ENCODE measurements at places on chromosomes 11 and 22.

- DNase-seq, result no peak
Observed at GRCh38 chr11:48154151-48154550, 62.5 kb upstream of the OR4B1 start.

DNA sequence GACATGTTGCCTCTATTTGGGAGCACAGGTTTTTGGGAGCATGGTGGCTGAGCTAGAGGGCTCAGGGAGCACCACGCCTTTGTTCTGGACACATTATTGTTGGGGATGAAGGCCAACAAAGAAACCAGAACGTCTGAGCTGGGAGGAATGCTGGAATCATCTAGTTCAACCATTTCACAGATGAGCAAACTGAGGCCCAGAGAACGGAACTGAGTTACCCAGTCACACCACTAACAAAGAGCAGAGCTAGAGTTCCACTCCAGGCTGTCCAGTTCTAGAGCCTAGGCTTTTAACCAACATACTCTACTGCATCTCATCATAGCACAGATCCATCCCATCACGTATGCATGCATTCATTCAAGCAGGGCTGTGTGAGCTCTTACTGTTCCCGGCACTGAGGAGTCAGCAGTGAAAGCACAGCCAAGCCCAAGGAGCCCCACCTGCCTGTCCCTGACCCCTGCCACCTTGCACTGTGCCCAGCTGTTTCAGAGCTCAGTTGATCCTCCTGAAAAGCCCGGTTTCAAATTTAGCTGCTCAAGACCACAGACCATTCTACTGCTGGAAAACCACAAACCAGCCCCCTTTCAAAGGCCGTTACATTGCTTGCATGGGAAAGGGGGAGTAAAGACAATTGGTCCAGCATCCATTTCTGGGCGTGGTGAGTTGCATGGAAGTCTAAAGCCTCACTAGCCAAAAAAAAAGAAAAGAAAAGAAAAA lies 16.9 kb upstream of the TCF20 start:
- no peak for DNase-seq

DNA sequence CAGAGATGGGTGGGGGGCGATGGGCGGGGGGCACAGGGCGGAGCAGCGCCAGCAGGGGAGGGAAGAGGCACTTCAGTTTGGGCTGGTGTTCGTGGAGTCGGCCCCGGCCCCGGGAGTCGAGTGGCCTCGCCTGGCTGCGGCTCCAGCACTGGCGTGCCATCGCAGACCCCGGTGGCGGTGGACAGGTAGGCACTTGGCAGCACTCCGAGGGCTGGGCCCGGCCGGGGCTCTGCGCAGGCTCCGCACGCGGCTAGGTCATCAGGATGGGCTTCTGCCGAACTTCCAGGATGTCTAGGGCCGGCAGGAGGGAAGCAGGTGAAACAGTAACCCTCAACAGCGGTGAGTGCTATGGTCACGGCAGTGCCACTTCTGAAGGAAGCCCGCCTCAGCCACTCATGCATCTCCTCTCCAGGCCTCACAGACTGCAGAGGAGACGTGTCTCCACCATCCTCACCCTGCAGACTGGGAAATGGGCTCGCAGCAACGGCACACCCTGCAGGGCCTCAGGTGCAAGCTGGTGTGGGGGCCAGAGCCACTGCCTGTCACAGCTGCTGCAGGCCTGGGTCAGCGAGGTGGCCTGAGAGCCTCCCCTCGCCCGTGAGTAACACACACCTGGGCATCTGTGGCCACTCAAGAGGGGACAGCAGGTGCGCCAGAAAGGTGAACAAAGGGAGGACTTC lies 33.3 kb downstream of the NUP50 start:
- DNase-seq, result no peak

DNA sequence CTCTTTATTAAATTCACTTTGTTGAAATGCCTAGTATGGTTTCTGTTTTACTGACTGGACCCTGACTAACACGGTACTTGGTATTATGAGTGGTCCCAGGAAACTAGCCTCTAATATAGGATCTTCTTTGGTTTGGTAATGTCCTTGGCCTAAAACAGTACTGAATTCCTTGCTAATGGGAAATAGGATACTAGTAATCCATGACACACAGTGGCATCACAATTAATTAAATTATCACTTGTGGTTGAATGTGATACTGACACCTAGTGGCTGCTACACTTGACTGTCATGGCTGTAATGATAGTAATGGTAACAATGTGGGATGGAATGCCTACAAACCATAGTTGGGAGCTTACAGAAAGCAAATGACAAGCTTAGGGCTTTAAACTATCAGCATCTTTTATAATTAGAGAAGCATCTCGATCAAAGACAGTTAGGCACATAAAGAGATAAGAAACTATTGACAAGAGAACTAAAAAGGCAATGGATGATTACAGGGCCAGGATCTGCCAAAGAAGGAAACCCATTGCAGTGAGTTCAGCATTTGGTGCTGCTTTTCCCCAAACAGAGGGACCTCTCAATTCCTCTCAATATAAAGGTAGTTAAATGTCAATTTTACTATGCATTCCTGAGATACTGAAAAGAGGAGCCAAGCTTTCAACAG lies 8.6 kb downstream of the DNHD1 start:
- no peak for DNase-seq

DNA sequence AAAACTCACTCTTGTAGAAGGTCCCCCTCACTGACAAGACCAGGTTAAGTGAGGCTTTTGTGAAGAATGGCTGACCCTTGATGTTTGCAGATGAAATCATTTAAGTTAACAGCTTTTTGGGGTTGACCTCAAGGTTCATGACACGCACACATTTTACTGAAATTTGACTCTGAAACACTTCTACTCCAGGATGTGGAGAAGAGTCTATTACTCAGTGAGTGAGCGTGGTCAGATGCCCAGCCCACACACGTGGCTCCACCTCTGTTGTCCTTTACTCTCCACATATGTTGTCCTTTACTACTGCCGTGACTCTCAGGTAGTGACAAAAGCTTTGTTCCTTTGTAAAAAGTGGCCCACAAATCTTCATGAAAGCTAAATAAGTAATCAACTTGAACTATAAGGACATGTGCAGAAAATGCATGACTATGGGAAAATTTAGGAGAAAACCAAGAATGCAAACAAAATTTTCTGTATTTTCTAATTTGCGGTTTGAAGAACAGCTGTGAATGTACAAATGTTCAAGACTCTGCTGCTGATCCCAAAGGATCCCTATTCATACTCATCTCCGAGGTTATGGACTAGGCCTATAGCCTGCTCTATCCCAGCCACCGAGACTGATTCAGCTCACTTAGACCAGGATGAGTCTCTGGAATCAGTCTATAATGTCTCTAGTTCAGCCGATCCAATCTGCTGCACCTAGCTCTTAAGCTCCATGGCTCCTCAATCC lies 22.4 kb downstream of the XRRA1 start:
- no peak for DNase-seq

- DNase-seq, result no peak
Observed at GRCh38 chr11:9566561-9567063, 6.9 kb upstream of the WEE1 start.

DNA sequence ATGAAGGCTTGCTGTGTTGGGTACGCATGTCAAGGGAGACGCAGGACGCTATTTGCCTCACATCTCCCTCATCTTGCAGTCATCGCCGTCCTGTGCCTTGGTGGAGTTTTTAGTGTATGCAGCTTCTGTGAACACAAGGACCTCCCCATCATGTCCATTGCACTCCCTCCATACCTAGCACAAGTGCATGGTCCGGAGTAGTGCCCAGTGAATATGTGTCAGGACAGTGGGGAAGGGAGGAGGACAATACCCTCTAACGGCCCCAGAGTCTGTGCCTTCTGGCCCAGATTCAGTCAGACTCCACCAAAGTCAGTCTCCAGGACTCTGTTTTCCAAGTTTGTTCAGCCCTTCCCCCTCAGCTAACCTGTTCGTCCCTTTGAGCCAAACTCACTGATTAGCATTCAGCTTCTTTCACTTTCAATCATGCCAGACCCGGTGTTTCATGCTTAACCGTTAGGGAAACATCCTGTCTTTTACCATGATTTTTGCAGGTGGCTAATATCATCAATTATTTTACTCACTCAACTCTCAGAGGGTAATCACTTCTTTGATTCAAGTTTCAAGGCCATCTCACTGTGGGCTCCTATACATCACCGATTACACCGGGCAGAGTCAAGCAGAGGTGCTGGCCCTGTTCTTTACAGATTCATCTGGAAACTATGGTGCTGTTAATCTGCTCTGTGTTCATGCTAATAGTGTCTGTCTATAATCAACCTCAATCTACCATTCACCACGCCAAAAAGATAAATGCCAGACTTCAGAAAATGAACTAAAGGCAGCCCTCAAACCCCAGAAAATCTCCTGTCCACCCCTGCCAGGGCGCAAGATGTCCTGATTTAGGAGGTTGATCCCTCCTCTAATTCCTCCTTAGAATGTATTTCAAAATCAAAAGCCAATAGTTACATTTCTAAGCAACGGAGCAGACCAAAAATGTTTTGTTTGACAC lies 156.5 kb downstream of the RRAS2 start:
- DNase-seq, result no peak

DNA sequence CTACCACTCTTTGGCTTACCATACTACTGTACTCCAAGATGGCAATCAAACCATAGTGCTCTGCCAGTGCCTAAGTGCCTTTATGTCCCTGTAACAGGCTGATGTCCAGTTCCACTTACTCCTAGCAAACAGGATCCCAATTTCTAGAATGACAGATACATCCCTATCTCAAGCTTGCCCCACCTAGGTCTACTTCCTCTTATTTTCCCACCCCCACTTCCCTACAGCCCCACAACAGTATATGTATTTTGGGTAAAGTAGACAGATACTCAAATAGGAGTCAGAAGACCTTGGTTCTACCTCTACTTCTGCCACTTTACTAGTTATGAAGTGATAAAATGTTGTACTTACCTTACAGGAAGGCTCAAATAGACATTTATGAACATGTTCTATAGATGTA lies 24.1 kb downstream of the SIK3 start:
- no peak for DNase-seq

GRCh38 chr11:59186130-59186594 lies 14.2 kb downstream of the DTX4 start:
- DNase-seq, result peak; percentile 51

DNA sequence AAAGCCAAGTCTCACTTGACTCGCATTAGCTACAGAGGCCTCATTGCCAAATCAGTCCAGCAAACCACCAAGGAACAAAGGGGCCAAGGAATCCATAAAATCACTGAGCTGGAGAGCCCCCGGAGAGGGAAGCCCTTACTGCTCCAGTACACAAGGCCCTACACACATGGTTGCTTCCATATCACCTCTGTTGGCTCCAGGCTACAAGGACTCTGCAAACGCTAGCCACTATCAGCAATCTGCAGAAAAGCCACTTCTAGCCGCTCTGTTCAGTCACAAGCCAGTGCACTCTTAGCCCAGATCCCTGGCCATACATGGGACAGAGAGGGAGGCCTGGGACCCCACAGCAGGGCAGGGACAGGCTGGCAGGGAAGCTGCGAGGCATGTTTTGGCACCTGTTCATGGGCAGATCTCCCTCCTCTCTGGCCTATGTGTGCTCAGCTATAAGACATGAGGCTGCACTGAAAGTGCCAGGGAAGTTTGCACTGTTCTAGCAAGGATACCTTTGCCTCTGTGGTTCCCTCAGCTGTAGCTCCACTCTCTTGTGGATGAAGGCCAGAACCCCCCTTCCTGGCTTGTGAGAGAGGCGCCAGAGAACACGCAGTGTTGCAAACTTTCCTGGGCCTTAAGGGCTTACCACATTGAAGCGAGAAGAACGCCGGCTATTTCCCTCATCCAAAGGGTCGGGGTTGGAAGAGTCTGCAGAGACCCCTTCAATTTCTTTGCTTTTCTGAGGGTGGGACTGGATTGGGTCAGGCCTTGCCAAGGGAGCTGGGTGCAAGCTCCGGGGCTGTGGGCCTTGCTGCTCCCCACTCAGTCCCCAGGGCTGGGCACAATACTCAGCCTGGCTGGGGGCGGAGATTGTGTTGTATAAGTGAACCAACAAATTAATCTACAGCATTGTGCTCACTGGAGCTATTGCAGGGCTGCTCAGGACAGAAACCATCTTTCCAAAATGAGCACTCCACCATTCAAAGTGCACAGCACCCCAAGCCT lies 108.7 kb upstream of the PITPNB start:
- no peak for DNase-seq
